Left forelimb (tissue), 1 donor: ENCODE measurements at places on chromosomes 3 and 15.

- no peak for DNase-seq
Measured at GRCh38 chr3:161333696-161334095, 37.6 kb downstream of the SPTSSB start.

DNA sequence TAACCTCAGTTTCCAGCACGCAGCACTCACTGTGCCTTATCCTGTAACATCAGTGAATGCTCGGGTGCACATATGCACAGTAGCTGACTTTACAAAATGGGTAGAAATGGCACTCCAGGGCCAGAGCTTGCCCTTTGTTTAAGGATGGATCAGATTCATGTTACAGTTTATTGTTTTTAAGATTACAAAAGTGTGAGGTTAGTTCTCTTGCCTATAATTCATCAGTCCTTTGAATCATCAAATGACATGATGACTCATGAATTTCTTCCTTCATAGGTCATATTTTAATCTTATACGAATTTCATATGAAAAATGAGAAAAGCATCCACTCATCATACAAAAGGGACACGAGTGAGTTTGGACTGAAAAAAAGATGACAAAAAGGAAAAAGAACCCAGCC lies 545.3 kb downstream of the GBE1 start:
- DNase-seq = no peak

- DNase-seq = no peak
Measured at GRCh38 chr3:142647856-142648255, 51.7 kb downstream of the PLS1 start.

GRCh38 chr3:107458871-107459270 lies 63.9 kb upstream of the BBX start:
- DNase-seq = no peak

DNA sequence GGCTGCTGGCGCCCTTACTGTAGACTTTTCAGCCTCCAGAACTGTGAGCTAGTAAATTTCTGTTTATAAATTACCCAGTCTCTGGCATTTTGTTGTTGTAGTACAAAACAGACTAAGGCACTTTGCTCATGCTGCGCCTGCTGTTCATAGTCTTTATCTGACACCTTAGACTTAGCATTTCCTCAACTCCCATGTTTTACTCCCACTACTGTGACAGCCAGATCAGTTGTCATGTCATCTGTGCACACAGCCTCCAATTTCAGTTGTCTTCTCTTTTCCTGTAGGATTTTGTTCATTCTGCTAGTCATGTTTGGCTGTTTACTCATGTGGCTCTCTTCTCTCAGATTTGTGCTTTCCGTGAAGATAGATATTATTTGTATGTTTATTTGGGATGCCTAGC lies 62.0 kb downstream of the TCF12 start:
- no peak for DNase-seq

- no peak for DNase-seq
Measured at GRCh38 chr3:173841334-173841733, 443.8 kb downstream of the NLGN1 start.

DNA sequence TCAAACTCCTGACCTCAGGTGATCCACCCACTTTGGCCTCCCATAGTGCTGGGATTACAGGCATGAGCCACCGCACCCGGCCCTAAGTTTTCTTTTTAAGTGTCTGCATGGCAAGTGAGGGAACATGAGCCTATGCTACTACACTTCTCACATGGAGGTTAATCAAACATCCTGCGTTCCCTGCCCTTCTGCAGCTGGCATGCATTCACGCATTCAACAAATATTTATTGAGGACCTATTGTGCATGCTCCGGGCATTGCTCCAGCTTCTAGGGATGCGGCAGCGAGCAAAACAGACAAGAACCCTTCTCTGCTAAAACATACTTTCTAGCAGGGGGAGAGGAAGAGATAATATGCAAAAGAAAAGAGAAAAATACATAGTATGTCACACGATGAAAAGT lies 42.6 kb upstream of the ACKR4 start:
- DNase-seq = no peak

- no peak for DNase-seq
Measured at GRCh38 chr3:184485241-184485640, 76.3 kb upstream of the EPHB3 start.

DNA sequence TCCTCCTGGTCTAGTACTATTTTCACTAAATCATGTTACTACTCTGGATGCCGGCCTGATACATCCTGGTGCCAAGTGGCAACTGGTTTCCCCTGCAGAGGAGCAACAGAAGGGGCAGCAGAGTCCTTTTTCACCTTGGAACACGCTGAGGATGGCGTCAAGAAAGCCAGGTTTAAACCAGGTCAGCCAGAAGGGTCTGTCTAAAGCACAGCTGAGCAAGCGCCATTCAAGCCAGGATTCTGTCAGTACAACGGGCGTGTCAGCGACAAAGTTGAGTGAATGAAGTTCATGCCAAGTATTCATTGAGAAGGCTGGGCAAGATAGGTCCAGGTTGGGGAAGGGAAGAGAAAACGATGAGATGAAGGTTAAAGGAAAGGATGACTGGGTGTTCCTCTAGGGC lies 88.2 kb downstream of the FBN1 start:
- no peak for DNase-seq

GRCh38 chr3:52982839-52983238 lies 63.0 kb downstream of the SFMBT1 start:
- no peak for DNase-seq

DNA sequence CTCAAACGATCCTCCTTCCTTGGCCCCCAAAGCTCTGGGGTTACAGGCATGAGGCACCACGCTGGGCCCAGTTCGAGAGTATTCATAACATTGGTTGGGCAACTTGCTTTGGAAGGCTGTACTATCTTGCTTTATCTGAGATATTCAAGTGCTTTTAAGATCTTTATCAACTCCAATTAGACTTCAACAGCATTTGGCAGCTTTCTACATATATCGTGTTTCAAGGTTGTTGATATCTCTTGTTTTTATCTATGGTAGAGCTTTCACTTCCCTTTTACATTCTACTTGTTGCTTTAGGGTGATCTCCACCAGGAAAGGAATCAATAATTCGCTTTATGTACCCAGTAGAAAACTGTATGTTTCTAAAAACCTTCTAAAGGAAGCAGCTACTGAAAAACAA lies 395.3 kb downstream of the IL5RA start:
- no peak for DNase-seq
